RWPE2 (cell line): ENCODE measurements at places on chromosomes 3 and 15.

DNA sequence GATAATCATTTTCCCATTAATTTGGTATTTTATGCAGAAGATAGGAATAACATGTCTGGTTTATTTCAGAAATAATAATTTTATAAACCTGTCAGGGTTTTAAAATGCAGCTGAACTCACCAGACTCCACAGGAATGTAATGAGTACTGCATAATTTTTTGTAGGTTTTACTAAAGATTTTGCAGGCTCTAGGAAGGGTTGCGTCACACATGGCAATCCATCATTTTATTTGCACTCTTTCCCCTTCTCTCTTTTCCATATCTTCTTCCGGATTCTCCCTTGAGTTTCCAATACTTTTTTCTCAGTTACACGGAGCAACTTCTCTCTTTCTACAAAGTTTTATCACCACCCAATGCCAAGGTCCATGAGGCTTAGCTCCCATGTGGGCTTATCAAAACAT, 234.7 kb downstream of the NFKBIZ start:
- DNase-seq = no peak

- no peak for DNase-seq
Measured at GRCh38 chr3:44175070-44175469, 66.6 kb upstream of the TOPAZ1 start.

DNA sequence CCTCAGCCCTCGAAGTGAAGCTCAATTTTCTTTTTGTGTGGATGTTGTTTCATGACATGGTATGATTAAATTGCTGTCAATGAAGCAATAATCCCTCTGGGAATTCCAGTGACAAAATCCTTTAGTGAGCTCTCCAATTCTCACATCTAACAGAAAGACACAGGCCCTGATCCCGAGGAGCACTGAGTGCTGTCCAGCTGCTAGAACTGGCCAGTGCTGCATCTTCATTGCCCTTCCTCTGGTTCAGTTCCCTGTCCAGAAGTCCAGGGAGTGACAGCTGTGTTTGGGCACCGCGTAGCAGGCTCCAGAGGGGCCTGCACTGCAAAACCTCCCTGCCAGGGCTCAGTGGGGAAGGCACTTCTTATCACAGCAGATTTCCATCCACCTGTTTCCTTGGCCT, 516.8 kb upstream of the ATP11B start:
- DNase-seq = no peak

GRCh38 chr3:186095561-186096081, 13.3 kb downstream of the ETV5 start:
- no peak for DNase-seq

- DNase-seq = no peak
Measured at GRCh38 chr3:73550032-73550431, 74.7 kb downstream of the PDZRN3 start.

DNA sequence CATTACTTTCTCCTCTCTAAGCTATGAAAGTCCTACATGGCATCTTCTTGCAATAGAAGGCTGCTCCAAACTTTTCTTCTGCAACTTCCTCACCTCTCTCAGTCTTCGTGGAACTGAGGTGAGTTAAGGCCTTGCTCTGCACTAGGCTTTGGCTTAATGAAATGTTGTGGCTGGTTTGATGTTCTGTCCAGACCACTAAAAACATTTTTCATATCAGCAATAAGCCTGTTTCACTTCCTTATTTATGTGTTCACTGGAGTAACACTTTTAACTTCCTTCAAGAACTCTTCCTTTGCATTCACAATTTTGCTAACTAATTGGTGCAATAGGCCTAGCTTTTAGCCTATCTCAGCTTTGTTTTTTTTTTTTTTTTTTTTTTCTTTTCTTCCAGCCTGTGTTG, 335.3 kb upstream of the NECTIN3 start:
- no peak for DNase-seq

DNA sequence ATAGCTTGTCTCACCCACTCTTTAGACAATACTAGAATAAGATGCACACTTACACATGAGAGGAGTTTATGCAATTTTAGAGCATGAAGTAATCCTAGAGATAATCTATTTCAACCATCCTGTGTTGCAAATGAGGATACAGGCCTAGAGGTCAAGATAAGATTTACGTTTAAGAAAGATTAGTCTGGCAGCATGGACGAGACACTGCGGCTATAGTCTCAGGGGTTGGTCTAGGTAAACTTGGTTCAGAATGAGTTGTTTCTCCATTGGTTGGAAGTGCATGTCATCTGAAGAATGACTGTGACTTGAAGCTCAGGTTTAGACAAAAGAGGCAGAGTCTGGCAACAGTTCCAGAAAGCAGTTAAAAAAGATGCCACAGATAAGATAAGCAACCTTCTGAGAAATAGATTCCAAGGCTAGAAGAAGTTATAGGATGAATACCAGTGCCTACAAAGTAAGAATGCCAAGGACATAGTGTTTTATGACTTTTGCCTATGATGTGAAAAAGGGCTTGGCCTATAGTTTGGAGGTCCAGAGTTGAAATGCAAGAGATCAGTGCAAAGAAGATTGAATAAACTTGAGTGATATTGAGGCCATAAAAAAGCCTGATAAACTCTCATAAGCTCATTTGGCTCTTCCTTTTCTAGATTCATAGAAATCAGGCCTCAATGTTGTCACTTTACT, 631.0 kb downstream of the SQOR start:
- DNase-seq = no peak

GRCh38 chr3:196193736-196194541, 17.3 kb downstream of the ZDHHC19 start:
- DNase-seq = no peak

DNA sequence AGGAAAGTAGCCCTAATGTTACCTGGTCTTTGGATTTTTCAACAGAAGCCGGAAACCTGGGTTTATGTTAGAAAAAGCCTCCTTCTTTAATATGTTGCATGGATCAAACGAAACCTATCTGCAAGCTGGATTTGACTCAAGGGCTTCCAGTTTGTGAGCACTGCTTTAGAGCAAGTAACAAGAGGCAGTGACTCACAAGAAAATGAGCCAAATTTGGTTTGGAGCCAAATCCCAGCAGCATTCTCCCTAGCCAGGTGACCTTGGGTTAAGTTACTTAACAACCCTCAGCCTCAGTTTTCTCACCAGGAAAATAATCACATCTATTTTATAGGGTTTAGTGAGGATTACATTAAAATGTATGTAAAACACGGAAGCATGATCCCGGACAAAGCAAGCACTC, 215.2 kb upstream of the PRICKLE2 start:
- no peak for DNase-seq
